Lung (tissue), 17 donors: ENCODE measurements at places on chromosomes 1 and 21. TPM values are rescaled to one million over a fixed set of nuclear protein-coding genes. Genes with fewer than 3 reads are reported as not detected.

The OR10J1 gene
- total RNA-seq: not detected

The SDE2 gene
- 17.1 TPM for total RNA-seq

The OR2G6 gene
- total RNA-seq: not detected

The LRRC71 gene
- 4.9 TPM for total RNA-seq

The CRYZL1 gene
- total RNA-seq: 64.2 TPM

The RGS18 gene
- total RNA-seq: 6.8 TPM

The FLVCR1 gene
- total RNA-seq: 8.6 TPM

The RGSL1 gene
- total RNA-seq: not detected

The SYPL2 gene
- total RNA-seq: 1.4 TPM

The B3GALT5 gene
- 1.1 TPM for total RNA-seq

The PAX7 gene
- total RNA-seq: 0.03 TPM

The SAMD11 gene
- 26.3 TPM for total RNA-seq

The ATP5PO gene
- 146 TPM for total RNA-seq

DNA sequence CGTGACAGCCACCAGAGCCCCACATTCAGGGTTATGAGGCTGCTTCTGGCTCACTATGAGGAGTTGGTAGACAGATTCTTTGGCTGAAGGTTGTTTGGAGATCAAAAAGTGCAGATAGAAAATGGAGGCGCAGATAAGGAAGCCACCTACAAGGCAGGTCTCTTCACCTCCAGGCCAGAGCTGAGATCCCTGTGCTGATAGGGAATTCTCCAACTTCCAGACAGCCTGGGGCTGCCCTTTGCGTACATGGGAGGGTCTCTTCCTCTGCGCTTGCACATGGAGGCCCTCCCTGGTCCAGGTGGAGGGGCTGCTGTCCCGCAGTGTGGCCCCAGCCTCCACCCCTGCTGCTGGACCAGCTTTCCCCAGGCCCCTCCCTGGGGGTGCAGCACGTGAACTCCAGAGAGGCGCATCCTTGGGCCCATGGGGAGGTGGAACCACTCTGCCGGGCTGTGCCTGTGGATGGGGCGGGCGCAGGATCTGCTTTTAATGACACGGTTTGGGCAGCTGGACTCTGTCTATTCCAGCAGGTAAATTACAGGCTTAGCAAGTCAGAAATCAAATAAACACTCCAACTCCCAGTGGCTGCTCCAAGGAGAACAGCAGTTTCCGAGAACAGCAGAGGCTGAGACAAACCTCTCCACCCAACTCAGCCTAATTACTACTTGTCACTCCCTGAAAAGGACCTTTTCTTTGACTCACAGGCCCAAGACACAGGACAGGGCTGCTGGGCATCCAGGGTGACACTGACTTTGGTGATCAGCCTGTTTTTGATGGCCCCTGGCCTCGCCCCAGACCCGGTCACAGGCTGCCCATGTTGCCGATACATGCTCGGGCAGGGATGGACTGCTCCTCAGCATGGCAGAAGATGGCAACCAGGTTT is 12.4 kb downstream of the OXCT2 start:
- no peak for DNase-seq

DNA sequence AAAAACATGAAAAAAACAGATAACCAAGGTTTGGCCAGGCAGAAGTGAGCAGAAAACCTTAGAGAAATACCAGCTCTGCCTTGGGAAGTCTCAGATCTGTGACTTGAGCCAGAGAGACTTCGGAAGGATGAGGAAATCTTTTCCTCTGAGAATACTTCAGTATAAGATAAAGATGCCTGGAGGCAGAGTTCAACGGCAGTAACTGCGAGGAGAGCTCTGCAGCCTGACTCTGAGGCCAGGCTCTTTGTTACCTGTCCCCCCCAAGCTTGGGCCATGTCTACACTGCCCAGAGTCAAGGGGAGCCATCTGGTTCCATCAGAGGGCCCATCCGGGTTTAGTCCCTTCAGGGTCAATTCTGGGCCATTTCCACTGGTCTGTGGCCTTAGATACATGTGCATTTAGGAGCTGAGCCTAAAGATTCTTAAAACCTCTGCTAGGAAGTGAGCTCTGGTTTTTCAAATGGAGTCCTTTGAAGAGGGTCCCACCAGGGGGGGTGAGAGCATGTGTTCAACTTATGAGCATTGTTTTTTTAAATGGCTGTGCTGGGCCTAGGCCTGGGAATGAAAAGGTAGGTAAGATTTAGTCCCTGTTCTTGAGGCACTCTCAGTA is 8.7 kb downstream of the KIRREL1 start:
- DNase-seq: peak; percentile 67

GRCh38 chr1:183977717-183978116 is 59.8 kb downstream of the COLGALT2 start:
- DNase-seq: no peak

DNA sequence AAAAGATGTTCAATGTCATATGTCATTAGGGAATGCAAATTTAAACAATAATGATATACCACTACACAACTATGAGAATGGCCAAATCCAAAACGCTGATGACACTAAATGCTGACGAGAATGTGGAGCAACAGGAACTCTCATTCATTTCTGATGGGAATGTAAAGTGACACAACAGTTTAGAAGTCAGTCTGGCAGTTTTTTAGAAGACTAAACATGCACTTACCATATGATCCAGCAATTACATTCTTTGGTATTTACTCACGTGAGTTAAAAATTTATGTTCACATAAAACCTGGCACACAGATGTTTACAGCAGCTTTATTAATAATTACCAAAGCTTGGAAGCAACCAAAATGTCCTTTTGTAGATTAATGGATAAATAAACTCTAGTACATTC is 110.4 kb upstream of the C1orf21 start:
- DNase-seq: no peak

DNA sequence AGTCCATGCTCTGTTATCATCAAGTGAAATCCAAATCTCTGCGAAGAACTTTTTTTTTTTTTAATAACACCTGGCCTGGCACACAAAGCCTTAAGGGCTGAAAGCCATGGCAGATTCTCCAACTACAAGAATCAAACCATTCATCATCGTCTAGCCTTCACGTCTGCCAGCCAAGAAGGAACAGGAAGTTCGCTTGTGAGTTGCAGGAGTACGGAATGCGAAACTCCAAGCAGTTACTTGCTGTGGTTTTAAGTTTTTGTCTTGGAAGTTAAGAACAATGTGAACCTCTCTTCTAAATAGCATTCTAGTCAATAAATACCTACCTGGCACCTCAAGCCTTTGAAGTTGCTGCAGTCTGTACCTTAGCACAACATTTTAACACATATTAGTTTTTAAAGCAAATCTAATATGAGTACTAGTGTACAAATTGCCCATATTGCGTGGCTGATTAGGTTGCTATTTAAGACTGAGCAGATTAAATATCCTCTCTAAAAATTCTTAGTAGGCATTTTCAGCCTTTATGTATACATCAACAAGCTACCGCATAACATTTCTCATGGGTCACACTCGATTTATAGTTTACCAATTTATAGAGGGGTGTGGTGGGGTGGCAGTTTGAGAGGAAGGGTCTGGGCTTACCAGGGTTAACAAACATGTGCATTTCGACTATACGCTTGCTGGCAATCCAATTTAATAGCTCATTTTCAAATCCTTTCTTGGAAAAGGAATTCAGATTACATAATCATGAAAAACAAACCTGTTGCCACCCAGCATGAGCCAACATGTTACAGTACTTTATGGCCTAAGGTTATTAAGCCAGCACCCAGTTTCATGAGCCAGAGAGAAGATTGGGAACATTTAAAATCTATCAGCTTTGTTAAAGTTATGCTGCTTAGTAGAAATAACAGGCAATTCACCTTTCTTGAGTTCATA is 22.2 kb upstream of the PTPN14 start:
- no peak for DNase-seq

GRCh38 chr1:215651867-215652266 is 84.8 kb downstream of the KCTD3 start:
- no peak for DNase-seq

DNA sequence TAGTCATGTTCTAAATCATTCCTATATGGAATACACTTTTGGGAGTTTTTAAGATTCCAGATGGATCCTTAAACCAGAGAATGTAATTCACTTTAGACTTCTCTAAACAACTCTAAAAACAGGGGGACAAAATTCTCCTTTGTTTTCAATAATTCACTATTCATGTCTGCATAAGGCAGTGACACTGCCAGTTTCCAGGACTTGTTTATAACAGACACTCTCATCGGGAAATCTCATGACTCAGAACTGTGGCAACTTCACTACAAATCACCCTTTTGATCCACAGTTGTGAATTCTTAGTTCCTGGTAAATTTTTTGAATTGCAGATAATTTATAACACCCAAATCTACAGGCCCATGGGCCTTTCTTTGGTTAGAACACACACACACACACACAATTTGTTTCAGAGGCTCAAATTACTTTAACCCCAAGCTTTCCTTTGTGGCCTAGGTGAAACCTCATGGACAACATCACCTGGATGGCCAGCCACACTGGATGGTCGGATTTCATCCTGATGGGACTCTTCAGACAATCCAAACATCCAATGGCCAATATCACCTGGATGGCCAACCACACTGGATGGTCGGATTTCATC is at the start of gene OR2T4:
Gene OR2T4 (plus strand): TSS at position 545 of the 595 bp plus-strand sequence. CDS start 0 bp downstream, at position 545.
- no peak for DNase-seq

DNA sequence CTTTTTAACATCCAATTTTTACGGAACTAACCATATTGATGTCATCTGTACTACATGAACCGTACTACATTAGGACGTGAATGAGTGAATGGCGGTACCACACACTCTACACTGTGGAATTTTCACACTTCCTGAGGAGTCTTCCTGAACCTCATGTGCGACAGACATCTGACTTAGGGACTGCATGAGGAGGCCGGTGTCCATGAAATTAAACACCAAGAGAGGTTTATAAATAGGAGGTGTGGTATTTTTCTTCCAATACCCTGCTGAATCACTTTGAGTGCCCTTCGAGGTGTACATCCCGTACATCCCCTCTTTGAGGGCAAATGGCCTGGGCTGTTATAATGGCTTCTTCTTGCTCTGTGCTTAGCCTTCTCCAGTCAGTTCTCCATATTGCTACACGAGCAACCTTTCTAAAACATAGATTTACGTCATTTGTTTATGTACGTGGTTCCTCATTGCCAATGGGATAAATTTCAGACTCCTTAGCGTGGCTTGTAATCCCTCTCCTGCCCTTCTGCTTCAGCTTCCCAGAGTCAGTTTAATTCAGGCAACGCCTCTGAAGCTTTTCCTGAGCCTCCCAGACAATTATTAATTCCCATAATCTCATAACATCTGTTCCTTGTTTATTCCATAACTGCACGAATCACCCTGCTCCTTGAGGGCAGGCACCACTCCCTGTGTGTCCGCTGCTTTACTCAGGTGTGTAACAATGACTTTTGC is 9.4 kb downstream of the ST3GAL3 start:
- no peak for DNase-seq

GRCh38 chr1:42518908-42519307 is 55.8 kb downstream of the CCDC30 start:
- DNase-seq: no peak

DNA sequence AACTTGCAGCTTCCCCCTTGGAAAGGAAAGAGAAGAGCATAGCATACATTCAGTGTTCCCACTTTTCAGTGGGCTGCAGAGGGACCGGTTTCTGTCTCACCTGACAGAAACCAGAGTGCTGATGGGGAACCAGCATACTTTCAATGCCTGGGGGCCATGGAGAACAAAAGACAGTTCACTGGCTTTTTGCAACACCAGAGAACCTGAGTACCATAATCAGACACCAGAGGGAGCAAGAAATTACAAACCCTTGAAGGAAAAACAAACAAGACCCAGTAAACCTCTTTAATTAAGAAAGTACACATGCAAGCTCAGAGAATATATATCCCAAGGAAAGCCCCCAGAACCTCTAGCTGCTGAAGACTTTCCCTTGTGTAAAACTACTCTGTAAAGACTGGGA is 51.1 kb downstream of the CSMD2 start:
- peak; percentile 2 for DNase-seq

- no peak for DNase-seq
Observed at GRCh38 chr21:32184065-32184464, 94.8 kb downstream of the MIS18A start.

DNA sequence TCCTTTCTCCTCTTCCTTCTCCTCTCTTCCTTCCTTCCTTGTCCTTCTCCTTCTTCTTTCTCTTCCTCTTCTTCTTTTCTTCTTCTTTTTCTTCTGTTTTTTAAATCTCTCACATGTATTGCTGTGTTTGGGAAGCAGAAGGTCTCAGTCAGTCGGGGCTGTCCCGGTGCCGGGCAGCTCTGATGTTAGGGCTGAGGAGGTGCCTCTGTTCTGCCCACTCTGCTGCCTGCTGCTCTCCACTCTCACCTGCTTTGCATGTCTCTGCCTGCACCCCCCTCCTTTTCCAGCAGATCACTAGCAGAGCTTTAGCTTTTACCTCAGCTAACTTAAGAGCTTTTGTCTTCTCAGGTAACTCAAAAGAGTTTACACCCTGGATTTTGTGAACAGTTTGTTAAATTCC is 276.6 kb downstream of the CHRM3 start:
- DNase-seq: no peak

DNA sequence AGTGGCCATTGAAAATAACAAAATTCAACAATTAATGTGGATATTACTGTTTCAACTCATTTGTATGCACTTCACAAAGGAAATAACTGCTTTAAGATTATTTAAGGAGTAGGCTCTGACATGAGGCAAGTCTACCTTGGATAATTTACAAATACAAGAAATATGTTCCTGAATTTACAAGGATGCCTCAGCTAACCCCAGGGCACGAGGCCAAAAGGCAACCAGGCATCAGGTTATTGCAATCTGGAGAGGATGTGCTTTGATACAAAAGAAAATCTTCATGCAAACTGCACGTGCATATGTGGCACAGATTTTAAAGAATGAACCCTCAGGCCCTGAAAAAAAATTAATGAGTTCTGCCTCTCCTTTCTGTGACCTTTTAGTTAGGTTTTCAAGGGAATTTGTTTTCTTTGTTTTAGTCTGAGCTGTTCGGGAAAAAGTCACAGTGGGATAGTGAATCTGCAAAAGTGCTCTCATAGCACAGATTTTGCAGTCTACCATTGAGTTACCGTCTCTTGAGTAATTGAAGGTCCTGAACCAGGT is 1304.2 kb upstream of the ADGRL4 start:
- no peak for DNase-seq

GRCh38 chr1:207006914-207007313 is 25.6 kb downstream of the C1orf116 start:
- no peak for DNase-seq

GRCh38 chr21:22842875-22843274 is 1844.7 kb downstream of the NCAM2 start:
- no peak for DNase-seq

DNA sequence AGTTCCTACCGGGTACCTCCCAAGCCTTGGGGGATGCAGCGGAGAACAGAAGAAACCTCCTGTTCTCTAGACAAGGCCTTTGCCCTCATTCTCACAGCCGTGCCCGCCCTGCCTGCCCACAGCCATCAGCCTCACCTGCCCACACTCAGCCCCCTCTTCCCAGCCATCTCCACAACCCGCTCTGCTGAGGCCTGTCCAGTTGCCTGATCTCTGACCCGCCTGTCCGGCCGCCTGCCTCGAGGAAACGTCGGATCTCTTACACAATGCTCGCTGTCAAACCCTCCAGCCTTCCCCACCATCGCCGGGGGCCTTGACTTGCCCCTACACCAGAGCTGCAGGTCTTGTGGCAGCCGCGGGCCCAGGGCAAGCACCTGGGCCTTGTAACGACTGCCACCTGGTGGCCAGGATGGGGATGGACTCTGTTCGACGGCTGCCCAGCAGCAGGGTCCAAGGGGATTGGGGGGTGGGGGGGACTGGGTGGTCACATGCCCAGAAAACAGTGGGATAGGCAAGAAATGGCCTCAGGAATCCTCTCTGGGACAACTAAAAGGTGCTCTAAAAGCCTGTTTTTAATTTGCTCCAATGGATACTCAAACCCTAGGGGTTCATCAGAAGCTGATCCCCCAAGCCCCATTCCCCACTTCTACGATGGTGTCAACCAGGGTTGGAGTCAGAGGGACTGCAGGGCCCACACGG is 31.0 kb downstream of the SLC45A1 start:
- DNase-seq: peak; percentile 75
